ENCODE measurements at places on chromosomes 5 and 9.

DNA sequence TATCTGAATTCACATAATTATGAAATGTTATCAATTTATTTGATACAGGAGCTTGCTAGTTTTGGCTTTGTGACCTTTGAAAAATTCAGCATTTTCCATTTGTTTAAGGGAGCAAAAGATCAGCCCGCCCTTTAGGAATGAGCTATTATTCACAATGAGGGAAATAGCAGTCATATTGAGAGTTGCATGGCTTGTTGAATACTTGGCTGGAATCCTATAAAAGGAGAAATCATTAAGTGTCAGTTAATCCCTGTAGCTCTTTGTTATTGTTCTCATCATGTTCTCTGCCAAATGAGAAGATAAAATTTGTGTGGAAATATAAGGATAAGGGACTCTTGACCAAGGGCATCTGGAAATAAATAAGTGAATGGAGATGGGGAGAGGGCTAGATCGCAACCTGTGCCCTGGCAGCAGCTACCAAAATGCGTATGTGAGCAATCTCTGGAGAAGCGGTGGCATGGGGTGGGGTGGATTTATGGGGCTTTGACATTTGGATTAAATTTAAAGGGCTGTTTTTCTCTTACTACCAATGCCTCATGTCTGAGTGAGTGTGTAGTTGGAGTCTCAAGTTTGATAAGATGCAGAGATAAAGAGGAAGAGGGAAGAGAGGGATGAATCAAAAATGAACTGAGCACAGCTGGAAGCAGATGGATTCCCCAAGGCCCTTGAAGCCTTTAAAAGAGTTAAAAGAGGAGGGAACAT is 237.6 kb downstream of the NNT start:
- DNase-seq = no peak

DNA sequence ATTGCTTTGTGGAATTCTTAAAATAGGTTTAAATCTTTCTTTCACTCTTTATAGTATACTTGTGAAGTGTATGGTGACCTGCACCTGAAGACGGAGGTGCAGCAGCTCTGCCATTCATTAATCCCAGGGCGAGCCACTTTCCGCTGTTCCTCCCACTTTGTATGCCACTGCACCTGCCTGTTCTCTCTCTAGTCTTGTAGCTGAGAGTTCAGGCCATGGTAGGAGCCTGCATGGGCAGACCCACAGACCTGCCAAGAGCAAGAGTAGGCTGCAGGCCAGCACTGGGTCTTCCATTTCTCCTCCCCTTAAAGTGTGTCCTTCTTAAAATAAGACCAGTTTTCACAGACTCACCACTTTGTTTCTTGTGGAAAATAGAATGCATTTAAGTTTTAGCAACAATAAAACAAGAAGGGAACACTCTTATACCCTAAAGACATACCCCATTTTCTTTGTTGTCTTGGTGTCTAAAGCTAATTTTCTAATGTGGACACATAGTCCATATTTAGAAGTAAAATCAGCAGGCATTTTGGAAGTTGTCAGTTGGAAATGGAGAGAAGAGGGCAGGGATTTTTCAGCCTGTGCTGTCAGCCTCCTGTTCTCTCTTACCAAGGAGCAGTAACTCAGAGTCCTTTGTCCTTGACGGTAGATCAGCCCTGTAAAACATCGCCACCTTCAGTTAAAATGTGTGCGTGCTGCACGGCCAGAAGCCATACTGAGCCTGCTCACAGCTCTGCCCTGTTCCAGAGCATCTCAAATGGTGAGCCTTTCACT is 103.2 kb downstream of the SNCAIP start:
- DNase-seq = no peak

DNA sequence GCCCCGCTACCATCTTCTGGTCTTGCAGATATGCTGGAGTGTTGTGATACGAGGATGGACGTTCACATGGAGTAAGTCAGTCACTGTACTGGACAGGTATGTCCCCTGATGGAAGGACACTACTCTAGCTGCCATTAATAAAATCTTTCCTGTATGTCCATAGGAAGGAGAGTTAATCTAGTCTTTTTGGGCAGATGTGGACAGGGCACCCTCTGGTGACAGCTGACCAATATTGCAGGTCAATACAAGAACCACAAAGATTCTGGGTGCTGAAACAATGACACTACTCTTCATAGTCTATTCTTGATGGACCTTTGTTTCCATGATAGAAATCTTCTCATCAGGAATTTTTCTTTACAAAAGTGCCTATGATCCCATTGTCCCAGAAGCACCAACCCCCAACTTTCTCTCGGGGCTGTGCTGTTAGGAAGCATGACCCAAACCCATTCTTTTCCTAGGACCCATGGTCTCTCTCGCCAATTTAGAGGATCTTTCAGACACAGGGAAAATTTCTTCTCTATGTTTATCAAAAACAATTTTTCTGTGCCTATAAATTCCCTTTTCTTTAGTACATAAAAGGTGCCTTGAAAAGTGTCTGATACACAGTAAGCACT is 376.9 kb downstream of the DTWD2 start:
- no peak for DNase-seq

DNA sequence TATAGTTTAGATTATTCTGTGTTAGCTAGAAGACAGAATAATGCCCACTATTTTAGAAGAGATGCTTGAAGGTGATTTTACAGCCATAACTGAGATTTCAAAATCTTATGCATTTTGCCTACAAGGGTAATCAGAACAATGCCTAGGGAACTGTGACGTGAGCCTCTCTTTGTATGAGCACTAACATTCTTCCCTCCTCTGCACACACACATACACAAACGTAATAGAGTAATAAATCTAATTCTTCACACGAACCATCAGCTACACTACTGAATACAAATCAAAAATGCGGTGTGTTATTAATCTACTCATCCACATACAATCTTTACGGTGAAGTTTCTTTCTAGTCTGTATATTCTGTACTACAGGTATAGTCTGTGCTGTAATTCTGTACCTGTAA is 227.8 kb downstream of the PLK2 start:
- DNase-seq = no peak

GRCh38 chr5:1012900-1013237 is 4.3 kb downstream of the NKD2 start:
- DNase-seq = no peak

GRCh38 chr5:41962491-41962890 is 37.4 kb downstream of the FBXO4 start:
- DNase-seq = no peak

GRCh38 chr5:126597156-126597555 is 2.1 kb upstream of the ALDH7A1 start:
- DNase-seq = no peak

- DNase-seq = no peak
Observed at GRCh38 chr9:123168586-123168985, 99.8 kb downstream of the STRBP start.

DNA sequence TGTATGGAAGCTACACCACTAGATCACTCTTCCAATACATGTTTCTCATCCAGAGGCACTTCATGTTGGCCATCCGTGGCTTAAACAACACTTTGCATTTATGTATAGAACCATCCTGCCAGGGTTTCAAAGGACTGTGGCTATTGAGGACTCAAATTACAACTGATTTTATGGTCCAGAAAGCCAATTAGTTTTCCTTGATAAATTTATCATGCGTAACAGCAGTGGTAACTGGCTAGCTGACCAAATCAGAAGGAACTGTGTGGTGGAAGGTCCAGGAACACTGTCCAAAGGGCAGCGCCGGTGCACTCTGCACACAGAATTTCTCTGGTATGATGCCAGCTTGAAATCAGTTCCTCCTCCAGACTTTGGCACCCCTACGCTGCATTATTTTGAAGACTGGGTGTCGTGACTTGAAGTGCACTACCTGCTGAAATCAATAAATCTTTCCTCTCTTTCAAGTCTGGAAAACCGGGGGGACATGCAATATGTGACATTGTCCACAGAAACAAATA is 69.3 kb upstream of the TMEM252 start:
- no peak for DNase-seq

GRCh38 chr9:84435902-84436301 is 95.3 kb upstream of the SLC28A3 start:
- DNase-seq = no peak

- no peak for DNase-seq
Observed at GRCh38 chr5:124973661-124974060, 227.2 kb upstream of the ZNF608 start.

DNA sequence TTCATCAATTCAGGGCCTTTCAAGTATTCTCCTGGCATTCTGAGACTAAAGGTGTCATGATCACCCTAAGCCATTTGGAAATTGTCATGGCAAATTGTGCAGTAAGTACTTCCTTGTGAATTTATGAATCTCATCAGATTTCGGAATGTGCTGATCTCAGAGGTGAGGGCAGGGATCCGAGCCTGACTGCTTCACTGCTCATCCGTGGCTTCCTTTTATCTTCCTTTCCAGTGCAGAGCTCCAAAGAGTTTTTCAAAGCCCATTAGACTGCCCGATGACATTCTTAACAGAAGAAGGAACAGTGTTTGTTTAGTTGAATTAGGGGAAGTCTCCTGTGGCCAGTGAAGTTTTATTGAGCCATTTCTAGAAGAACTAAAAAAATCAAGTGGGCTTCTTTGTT is 182.8 kb upstream of the GDNF start:
- DNase-seq = no peak

DNA sequence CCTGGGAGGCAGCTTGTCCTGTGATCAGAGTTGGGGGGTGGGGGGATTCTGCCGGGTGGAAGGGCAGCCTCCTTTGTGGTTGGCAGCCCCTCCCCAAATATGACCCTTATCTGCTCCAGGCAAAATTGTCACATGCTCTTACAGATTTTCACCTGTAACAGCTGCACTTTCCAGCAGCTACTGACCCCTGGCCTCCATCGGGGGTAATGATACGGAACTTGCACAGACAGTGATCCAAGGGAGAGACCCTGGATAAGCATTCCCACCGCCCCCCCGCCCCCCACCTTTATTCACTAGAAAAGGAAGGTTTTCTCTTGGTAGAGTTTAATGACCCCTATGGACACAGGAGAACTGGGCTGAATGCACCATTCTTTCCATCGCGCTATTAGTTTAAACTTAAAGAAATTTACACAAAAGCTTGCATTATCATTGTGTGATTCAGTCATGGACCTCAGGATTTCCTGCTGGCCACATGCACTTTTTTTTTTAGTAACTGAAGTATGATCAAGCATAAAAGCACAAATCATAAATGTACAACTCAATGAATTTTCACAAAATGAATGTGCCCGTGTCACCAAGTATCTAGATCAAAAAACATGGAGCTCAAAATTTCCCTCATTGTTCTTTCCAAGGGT is 10.7 kb upstream of the ZBTB34 start:
- DNase-seq = no peak

GRCh38 chr5:113378081-113378480 is 56.7 kb downstream of the TSSK1B start:
- DNase-seq = no peak

DNA sequence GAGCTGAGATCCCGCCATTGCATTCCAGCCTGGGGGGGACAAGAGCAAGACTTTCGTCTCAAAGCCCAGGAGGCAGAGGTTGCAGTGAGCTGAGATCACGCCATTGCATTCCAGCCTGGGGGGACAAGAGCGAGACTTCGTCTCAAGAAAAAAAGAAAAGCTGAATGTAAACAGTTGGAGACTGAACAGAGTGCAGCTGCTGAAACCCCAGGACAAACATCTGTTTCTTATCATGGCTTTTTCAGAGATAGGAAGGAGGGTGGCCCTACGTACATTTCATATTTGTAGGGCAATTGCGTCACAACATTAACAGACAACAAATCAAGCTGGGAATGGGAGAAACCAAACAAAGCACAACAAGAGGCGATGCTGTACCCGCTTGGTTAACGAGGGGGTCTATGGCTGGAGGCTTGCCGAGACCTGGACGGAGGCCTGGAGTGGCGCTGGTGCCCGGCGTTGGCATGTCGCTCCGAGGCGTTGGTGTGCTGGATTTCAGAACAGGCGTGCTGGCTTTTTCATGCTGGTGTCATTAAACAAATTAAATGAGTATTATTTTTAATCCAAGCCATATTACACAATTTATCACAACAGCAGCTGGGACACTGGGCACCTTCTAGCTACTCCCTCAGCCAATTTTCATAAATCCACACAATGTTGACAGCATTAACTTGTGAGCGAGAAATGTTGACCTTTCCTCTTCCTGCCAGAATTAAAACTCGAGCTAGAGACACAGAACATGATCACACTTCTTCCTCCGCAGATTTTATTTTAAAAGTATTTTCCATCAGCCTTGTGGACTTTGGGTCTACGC is 76.1 kb downstream of the TLE1 start:
- no peak for DNase-seq

- DNase-seq = no peak
Observed at GRCh38 chr9:131919216-131919615, 160.5 kb downstream of the MED27 start.

GRCh38 chr5:43429706-43430105 is 17.5 kb upstream of the CCL28 start:
- no peak for DNase-seq

- DNase-seq = no peak
Observed at GRCh38 chr5:103487218-103487617, 75.4 kb downstream of the NUDT12 start.

- DNase-seq = no peak
Observed at GRCh38 chr9:18543406-18544192, 69.6 kb downstream of the ADAMTSL1 start.

GRCh38 chr5:131720714-131721113 is 76.1 kb downstream of the FNIP1 start:
- DNase-seq = no peak

DNA sequence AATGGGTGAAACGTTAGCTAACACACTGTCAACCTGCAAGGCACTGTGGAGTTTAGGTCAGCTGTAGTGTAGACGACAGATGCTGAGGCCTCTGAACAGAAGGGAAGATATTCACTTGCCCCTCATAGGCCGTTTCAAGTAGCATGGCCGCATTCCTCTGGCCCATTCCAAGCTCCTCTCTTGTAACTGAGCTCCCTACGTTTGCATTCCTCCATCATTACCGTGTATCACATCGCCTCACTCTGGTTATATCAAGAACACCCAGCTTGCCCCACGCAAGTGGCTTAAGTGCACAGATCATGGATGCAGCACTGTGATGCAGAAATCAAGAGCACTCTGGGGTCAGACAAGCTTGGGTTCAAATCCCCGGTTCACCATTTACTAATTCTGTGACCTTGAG is 43.3 kb downstream of the PRELID2 start:
- DNase-seq = no peak

DNA sequence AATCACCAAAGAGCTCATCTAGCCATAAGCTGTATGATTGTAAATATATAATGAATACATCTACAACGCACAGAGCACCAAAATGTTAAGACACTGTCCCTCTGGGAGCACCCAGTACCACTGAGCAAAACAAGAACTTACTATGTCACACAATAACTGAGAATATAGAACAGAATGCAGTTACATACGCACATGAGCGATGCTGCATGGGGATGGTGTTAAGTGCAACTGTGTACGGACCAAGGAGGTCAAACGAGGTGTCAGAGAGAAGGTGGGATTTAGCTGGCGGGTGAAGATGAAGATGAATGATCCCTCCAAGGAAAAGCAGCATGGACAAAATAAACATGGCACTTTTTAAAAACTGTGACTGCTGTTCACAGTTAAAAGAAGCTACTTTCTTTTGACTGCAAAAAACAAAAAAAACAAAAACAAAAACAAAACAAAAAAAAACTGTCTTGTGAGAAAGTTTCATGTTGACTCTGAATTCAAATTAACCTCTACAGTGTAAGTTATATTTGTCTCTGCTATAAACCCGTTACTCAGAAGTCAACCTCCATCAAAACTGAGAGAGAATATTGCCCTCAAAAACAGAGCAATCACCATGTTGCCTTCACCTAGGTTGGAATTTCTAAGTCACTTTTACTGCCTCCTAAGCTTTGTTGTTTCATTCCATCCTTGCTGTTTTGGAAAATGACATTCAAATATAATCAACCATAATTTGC is 169.6 kb upstream of the GNA14 start:
- DNase-seq = no peak
